ENCODE measurements at places on chromosomes 1 and 21. TPM values are rescaled to one million over a fixed set of nuclear protein-coding genes. Genes with fewer than 3 reads are reported as not detected.
A peak's percentile ranks its signal among the peaks of the same experiment; 100 is the strongest.

DNA sequence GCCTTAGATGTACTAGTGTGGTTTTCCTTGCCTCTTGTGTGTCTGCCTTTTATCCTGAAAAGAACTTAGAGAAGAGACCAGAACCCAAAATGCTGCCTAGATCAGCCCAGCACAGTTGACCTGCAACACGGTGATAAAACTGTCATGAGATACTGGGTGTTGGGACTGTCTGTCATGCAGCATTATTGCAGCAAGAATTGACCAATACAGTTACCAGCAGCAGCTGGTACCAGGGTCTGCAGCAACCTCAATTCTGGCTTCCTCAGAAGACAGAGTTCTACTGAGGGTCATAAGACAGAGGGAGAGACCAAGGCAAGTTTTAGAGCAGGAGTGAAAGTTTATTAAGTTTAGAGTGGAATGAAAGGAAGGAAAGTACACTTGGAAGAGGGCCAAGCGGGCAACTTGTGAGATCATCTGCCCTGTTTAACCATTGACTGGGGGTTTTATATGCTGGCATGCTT lies 182.0 kb downstream of the DYRK1A start:
- peak; percentile 11 for DNase-seq

GRCh38 chr1:200564319-200564718 lies 56.2 kb downstream of the KIF14 start:
- no peak for DNase-seq

DNA sequence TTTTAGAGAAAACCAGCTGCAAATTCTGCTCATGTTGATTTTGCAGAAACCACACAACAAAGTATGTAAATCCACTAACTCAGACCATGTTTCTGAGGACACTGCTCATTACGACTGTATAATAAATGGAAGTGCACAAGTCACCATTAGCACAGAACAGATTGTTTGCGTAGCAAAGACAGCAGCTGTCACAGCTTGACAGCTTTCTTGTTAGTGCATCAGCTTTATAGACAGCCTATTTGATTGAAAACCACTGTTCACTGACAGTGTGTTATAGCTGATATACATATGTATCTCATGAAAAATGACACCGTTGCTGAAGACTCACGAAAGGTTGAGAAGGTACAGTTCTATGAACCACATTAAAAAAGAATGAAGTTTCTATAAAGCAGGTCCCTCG lies 560.2 kb upstream of the ZRANB2 start:
- no peak for DNase-seq

GRCh38 chr1:6675941-6676340 lies 25.7 kb downstream of the DNAJC11 start:
- DNase-seq = no peak

DNA sequence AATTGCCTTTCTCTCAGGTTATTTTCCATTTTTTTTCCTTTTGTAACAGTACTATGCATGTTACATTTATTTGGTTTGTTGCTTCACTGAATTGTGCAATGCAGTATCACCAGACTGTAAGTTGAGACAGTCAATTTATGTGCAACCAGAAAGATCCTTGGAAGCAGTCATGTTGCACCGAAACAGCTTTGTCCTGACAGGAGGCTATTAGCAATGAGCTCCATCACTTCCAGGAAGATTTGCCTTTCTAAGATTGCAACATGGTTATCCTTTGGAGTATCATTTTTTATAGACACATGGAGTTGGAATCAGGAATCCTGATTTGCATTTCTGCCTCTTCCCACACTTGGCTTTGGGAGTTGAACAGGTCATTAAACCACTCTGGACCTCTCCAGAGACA lies 84.5 kb upstream of the ST6GALNAC5 start:
- DNase-seq = no peak

GRCh38 chr1:240649733-240650721 lies 38.1 kb upstream of the GREM2 start:
- DNase-seq = no peak

DNA sequence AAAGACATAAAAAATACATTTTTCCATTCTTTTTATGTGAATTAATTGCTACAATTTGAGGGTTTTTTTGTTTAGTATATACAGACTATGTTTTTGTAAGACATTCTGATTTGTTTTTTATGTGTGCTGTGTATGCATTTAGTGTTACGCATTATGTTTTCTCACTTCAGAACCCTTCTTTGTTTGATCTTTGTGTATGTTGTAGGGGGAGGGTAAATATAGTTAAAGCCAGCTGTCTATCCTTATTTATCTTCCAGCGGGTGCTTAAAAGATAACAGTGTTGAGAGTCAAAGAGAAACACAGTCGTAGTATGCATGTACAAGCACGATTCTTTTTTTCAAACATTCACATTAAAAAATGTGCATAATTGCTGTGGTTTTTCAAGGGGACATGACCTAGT lies 97.5 kb upstream of the KIAA1614 start:
- DNase-seq = no peak

HES3 gene
- not detected for total RNA-seq

FCRL4 gene
- total RNA-seq = not detected

ERICH3 gene
- total RNA-seq = not detected

PPFIA4 gene
- 0.63 TPM for total RNA-seq

OR2L2 gene
- total RNA-seq = 0.08 TPM

F13B gene
- not detected for total RNA-seq

PTPN22 gene
- total RNA-seq = not detected
